ENCODE measurements at places on chromosomes 3 and 15. TPM values are rescaled to one million over a fixed set of nuclear protein-coding genes. Genes with fewer than 3 reads are reported as not detected.

The SEMA5B gene
- 0.41 TPM for total RNA-seq

- peak; percentile 88 for DNase-seq
Measured at GRCh38 chr15:40323239-40323952, at the start of gene INAFM2. Gene INAFM2 (plus strand): TSS chr15:40323692. CDS start chr15:40324056, 364 bp downstream.

GRCh38 chr15:53437366-53437765 is 322.1 kb downstream of the WDR72 start:
- no peak for DNase-seq

DNA sequence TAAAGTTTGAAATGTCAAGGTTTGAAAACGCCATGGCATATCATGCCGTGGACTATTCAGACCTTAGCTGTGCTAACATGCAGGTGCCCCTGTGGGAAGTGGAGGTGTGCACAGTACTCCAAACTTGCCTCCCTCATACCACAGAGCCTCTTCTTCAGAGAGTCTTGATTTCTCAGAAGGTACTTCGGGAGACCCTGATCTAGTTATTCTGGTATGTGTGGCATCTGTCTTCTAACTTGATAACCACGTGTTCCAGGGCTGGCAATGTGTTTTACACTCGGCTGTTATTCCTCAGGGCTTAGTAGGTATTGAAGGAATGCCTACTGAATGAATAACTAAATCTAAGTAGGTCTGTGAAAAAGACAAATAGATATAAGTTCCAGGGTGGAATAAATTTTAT is 309.9 kb downstream of the CLSTN2 start:
- no peak for DNase-seq

- DNase-seq = no peak
Measured at GRCh38 chr15:50854601-50855490, 53.6 kb upstream of the AP4E1 start.

The KBTBD13 gene
- not detected for total RNA-seq

DNA sequence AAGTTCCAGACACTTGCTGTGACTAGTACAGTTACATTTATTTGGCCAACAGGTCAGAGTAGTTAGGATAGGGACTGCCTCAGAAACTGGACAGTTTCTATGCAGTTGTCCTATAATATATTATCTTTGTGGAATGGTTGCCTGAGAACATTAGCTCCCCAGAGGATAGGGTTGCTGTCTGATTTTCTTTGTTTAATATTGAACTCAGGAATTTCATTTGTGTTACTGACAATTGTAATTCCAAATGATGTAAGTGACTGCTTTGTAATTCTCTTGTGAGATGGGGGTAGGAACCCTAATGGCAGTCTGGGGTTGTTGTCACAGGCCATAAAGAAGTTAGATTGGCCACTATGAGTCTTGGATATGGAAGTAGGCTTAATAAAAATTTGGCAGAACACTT is 2.2 kb downstream of the NXPE3 start:
- peak; percentile 33 for DNase-seq

The RGMA gene
- total RNA-seq = 6.1 TPM

DNA sequence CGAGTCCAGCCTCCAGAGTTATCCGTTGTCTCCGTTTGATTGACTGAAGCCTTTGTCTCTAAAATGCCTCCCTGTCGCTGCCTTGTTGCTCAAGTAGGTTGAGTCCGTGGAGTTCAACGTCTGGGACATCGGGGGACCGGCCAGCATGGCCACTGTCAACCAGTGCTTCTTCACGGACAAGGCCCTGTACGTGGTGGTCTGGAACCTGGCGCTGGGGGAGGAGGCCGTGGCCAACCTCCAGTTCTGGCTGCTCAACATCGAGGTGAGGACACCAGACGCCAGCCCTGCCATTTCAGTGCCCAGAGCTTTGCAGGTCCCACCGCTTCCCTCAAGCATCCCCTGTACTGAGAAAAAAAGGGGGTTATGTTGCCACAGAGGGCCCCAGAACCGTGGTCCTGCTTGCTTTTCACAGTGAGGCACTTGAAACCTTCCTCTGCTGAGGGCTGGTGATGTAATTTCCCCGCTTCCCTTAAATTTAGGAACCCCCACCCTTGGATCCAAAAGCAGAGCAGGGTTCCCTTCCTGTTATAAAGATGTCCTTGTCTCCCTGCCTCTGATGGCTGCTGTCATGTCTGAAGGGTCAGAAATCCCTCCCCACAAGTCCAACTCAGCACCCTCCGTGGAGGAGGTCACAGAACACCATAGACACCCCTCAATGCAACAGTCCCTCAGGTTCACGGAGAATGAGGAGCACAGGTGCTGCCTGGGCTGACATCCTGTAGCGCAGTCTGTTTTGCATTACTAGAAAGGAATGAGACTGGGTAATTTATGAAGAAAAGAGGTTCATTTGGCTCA is 105.7 kb downstream of the LRRK1 start:
- no peak for DNase-seq

- no peak for DNase-seq
Measured at GRCh38 chr15:85336880-85337279, 43.5 kb upstream of the AKAP13 start.

- DNase-seq = no peak
Measured at GRCh38 chr15:77573802-77574201, 58.9 kb downstream of the LINGO1 start.

The COLQ gene
- total RNA-seq = 1.8 TPM

- no peak for DNase-seq
Measured at GRCh38 chr3:38108649-38109579, 28.0 kb downstream of the ACAA1 start.

The RBP2 gene
- not detected for total RNA-seq

The IL17RE gene
- 1.5 TPM for total RNA-seq

- no peak for DNase-seq
Measured at GRCh38 chr3:158733656-158734055, 1.4 kb upstream of the RARRES1 start.

- no peak for DNase-seq
Measured at GRCh38 chr3:117887031-117887430, 1147.6 kb downstream of the IGSF11 start.

DNA sequence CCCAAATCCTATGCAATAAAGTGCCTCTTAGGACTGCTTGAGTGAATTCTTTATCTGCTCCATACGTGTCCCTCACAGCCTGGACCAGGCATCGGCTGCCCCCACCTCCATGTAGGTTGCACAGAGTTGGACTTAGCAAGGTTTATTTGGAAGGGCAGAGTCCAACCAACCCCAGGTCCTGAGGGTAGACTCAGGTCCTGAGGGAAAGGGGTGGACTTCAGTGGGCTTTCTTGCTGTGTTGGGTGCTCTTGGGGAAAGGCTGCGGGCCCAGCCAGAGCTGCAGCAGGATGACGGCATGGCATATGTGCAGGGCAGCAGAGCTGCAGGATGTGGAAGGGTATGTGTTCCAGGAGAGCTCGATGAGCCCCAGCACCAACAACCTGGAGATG is 6.5 kb downstream of the ALG3 start:
- DNase-seq = no peak

The FGD5 gene
- 0.18 TPM for total RNA-seq

DNA sequence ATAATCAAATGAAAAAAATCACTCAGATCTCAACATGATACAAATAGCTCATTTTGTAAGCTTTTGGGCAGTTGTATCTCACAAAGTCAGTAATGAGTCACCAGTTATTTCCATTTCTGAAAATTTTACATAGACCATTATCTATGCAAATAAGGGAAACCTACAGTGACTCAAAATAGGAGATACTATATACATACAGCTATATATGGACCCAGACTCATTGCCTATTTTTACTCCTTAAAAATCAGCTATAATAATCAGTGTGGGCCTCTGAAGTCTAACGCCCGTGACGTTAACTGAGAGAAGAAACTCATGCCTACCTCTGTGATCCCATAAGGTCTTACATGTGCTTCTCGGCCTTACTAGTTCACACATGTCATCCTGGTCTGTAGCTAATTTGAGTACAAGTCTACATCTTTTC is 31.6 kb downstream of the LRIG1 start:
- DNase-seq = peak; percentile 38

- peak; percentile 94 for DNase-seq
Measured at GRCh38 chr3:157248590-157249422, 88.9 kb upstream of the CCNL1 start.

DNA sequence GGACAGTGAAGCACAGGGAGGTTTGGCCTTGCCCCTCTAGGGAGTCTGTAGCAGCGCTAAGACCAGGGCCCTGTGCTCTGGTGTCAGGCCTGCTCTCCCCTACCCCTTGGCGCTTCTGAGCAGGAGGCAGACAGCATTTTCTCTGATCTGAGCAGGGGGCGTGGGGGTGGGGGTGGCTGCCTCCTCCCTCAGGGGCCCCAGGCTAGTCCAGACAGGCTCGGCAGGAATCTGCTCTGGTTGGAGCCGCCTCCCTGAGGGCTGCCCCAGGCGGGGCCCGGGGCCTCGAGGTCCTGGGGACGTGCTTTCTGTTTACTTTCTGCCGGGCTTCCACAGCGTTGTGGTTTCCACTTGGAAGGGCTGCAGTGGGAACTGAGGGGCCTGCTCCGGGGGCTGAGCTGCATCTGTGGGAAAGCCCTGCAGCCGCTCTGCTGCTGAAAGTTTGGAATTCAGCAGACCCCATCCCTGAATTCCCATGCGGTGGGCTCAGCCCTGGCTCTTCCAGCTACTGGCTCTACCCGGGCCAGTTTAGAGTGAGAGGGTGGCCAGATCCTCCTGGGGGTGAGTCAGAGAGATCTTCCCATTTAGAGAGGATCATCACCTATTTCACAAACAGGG is 105.4 kb downstream of the LINGO1 start:
- peak; percentile 37 for DNase-seq

- no peak for DNase-seq
Measured at GRCh38 chr3:109784852-109785631, 447.7 kb upstream of the DPPA4 start.

DNA sequence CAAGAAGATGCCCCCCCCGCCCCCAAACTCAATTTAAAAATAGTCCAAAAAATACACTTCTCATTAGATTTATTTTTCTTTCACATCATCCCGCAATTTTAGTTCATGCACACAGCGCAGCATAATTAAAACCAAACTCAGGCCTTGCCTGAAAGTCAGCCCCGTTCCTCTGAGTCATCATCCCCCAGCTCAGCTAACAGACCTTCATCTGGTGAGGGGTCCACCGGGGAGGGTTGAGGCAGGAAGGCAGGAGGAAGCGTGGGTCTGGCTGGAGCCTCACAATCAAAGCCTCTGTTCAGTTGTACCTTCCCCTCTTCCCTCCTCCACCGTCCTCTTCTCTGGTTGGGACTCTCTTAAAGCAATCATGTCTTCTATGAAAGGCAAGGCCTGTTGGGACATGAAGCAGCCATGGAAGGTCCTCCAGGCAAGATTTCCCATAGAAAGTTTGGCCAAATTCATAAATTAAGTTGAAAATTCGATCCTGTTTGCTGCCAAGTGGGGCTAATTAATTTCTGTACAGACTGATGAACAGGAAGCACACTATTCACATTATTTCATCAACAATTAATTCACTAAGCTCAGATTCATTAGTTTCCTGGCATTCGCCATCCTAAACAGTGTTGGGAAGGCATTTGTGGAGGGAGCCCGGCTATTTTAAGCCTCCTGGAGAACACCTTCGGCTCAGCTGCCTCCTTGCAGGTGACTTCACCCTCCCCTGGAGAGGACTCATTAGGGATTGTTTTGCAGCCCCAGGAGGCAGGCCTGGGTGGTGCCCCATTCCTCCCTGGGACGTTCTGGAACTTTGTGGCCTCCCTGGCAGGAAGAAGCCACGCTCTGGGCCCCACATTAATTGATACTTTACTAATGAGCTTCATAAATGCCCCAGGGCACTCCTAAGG is 72.3 kb upstream of the BNC1 start:
- DNase-seq = no peak

The CXCR6 gene
- total RNA-seq = not detected

Data from fibroblast of the aortic adventitia (primary cell).